Activated T-cell treated with anti-CD3 and anti-CD28 coated beads, Interleukin-2, amount 50 U/mL, for 72 hours (primary cell): ENCODE measurements at places on chromosomes 11 and 22.

- no peak overlapping the region for H3K27ac ChIP-seq
- H3K27me3 ChIP-seq, result no peaks in the 10 kb centered on the region
- no peaks in the 10 kb centered on the region for H3K36me3 ChIP-seq
- no peaks in the 10 kb centered on the region for H3K4me1 ChIP-seq
Observed at GRCh38 chr11:15229069-15229468, 114.3 kb downstream of the INSC start.

DNA sequence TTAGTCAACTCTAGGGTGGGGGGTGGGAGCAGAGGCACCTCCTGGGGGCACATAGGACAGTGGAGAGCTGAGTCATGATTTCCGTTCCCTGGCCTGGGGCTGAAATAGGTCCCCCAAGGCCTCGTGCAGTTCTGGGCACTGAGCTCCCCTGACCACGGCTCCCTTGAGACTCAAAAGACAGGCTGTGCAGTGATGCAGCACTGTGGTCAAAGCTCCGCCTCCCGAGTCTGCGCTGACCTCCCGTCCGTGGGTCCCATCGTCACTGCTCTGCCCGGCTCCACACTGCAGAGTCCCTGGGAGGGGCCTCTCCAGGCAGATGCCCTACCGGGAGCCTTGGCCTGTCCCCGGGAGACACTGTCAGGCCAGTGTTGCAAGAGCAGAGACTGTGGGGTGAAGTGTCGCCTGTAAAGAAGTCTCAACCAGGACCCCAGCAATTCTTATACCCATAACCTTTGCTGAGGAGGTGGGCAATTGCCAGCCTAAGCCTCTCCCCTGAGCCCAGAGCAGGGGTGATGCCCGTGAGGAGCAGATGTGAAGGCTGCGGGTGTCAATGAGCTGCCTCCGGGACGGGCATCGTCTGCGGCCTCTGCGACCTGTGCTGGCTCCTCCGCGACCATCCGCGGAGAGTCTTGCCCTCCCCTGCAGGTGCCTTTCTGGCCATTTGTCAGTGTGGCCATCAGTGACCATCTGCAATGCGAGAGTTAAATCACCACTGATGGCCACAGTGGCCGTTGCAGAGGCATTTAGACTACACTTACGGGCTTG, 877.3 kb downstream of the BRD1 start:
- no peak overlapping the region for H3K27ac ChIP-seq
- peaks cover 5% of the 10 kb centered on the region for H3K27me3 ChIP-seq
- no peak overlapping the region for H3K4me3 ChIP-seq
- DNase-seq, result no peak

- H3K4me3 ChIP-seq, result no peak overlapping the region
- H3K36me3 ChIP-seq, result no peaks in the 10 kb centered on the region
- no peak for DNase-seq
- H3K4me1 ChIP-seq, result peaks cover 20% of the 10 kb centered on the region
- H3K27me3 ChIP-seq, result peaks cover 39% of the 10 kb centered on the region
Observed at GRCh38 chr11:120332822-120333716, 3.1 kb upstream of the ARHGEF12 start.

DNA sequence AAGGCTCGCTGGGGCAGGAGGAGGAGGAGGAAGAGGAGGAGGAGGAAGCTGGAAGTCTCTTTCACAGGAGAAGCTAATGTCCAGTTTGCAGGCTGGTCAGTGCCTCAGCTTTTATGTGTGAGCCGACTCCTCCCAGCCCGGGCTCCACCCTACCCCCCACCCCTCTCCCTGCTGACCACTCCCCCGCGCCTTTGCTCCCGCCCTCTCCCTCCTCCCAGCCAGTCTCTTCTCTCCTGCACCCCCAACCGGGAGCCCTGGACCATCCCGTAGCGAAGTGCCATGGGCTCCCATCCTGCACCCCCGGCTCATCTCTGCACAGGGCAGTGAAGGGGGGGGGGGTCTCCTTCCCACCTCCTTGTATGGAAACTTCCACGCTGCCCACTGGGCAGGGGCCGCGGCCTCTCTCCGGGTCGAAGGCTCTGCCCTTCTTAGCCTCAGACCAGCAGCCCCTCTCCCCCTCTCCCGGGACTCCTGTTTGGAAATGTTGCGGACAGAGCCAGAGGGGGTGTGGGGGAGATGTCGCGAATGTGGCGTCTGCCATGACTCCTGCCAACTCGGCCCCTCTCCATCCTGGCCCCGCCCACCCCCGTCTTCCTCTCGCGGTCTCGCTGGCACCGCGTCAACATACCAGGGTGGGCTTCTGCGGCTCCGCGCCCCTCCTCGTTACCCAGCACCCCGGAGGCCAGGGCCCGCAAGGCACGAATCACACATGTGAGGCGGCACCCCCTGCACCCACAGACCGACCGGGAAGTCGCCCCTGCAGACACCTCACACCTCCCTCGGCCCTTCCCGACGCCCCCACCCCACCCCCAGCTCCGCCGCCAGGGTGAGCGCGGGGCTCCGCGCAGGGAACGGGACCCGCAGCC, 1.8 kb downstream of the IGF2 start:
- H3K27me3 ChIP-seq, result peaks cover 75% of the 10 kb centered on the region
- no peaks in the 10 kb centered on the region for H3K36me3 ChIP-seq
- no peak overlapping the region for H3K27ac ChIP-seq
- peaks cover 11% of the 10 kb centered on the region for H3K4me1 ChIP-seq

GRCh38 chr11:10990160-10990559, 132.3 kb upstream of the ZBED5 start:
- no peak overlapping the region for H3K27ac ChIP-seq
- no peaks in the 10 kb centered on the region for H3K27me3 ChIP-seq
- no peaks in the 10 kb centered on the region for H3K4me1 ChIP-seq
- no peaks in the 10 kb centered on the region for H3K36me3 ChIP-seq

- H3K36me3 ChIP-seq, result no peaks in the 10 kb centered on the region
- no peak overlapping the region for H3K4me3 ChIP-seq
- H3K27ac ChIP-seq, result no peak overlapping the region
- DNase-seq, result no peak
- peaks cover 22% of the 10 kb centered on the region for H3K4me1 ChIP-seq
- no peaks in the 10 kb centered on the region for H3K27me3 ChIP-seq
Observed at GRCh38 chr11:9703280-9703679, 39.4 kb downstream of the SWAP70 start.

- peaks cover 50% of the 10 kb centered on the region for H3K4me1 ChIP-seq
- peaks cover 22% of the 10 kb centered on the region for H3K27me3 ChIP-seq
- H3K36me3 ChIP-seq, result no peaks in the 10 kb centered on the region
- DNase-seq, result peak; percentile 41
- H3K27ac ChIP-seq, result peak overlapping the region; percentile 66
Observed at GRCh38 chr11:129280027-129280811, 88.1 kb upstream of the ARHGAP32 start.

- no peaks in the 10 kb centered on the region for H3K27me3 ChIP-seq
- no peak overlapping the region for H3K27ac ChIP-seq
- no peaks in the 10 kb centered on the region for H3K4me1 ChIP-seq
Observed at GRCh38 chr11:70532066-70532440, 133.7 kb downstream of the CTTN start.

GRCh38 chr11:64437426-64437825, 78.5 kb downstream of the RPS6KA4 start:
- no peak overlapping the region for H3K27ac ChIP-seq
- peaks cover 5% of the 10 kb centered on the region for H3K27me3 ChIP-seq
- no peak for DNase-seq
- no peak overlapping the region for H3K4me3 ChIP-seq
- no peaks in the 10 kb centered on the region for H3K4me1 ChIP-seq

DNA sequence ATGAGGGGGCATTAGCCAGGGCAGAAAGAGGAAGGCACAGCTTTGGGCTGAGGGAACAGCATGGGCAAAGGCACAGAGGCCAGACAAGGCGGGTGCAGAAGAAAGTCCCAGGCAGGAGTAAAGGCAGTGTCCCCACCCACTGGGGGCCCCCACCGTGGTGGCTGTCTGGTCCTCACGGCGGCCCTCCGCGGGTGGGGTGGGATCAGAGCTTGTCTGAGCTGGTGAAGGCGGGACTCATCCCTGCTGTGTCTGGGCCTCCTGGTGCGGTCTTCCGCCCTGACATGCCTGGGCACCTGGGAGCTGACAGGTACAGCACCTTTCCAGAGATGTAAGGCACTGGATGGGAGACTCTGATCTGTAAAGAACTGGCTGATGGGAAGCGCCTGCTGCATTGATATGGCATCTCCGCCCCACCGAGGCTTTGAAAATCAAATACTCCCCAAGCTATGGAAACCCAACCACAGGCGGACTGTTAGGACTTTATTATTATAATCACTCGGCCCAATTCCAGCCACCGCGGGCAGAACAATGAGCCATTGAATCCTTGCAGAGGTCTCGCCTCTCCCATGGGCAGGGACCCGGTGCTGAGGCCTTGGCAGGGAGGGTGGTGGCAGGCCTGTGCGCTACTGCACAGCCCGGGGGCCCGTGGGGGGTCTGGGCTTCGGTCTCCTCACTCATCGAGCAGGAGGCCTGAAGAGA, 14.2 kb upstream of the GNB1L start:
- DNase-seq, result no peak
- no peaks in the 10 kb centered on the region for H3K27me3 ChIP-seq
- H3K36me3 ChIP-seq, result no peaks in the 10 kb centered on the region

DNA sequence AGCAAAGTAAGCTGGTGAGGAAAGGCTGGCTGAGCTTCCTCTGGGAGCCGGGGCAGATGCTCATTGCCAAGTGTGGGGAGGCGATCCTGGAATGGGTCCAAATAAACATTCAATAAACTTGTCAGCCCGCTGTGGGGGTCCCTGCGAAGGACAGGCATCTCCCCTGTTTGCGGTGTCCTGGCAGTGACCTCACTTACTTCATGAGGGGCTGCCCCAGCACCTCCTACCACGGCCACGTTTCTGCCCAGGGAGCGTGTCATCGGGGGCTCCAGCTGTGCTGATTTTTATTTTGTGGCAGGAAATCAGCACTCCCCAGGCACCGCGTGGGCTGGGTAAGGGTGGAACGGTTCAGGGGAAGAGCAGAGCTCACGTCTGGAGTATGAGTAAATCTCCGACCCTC, 493.9 kb upstream of the B3GAT1 start:
- H3K4me3 ChIP-seq, result no peak overlapping the region
- no peaks in the 10 kb centered on the region for H3K4me1 ChIP-seq
- H3K27ac ChIP-seq, result no peak overlapping the region
- H3K27me3 ChIP-seq, result peaks cover 23% of the 10 kb centered on the region
- H3K36me3 ChIP-seq, result no peaks in the 10 kb centered on the region

DNA sequence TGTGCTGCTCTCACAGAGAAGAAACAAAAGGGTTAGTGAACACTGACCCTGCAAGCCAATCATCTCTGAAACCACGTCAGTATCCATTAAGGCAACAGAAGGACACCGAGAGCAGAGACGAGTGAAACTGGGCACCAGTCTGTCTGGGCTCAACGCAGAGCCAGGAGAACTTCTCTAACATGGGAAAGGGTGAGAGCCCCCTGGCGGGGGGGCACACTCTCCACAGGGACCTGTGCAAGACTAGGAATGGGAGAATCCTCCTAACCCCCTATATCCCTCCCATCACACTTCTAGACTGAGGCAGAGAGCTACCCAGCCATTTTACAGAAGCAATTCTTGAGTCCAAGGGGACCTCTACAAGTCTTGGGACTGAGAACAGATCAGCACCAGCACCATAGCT, 285.8 kb downstream of the SOX6 start:
- H3K27me3 ChIP-seq, result no peaks in the 10 kb centered on the region
- H3K4me3 ChIP-seq, result no peak overlapping the region
- H3K4me1 ChIP-seq, result no peaks in the 10 kb centered on the region
- no peaks in the 10 kb centered on the region for H3K36me3 ChIP-seq
- no peak for DNase-seq
- H3K27ac ChIP-seq, result no peak overlapping the region

DNA sequence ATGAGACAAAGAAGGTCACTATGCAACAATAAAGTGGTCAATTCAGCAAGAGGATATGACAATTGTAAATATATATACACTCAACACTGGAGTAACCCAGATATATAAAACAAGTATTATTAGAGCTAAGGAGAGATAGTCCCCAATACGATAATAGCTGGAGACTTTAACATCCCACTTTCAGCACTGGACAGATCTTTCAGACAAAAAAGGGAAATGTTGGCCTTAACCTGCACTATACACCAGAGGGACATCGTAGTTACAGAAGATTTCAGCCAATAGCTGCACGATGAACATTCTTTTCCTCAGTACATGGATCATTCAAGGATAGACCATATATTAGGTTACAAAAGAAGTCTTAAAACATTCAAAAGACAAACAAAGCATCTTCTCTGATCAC, 29.9 kb downstream of the PIWIL3 start:
- H3K36me3 ChIP-seq, result no peaks in the 10 kb centered on the region
- H3K27me3 ChIP-seq, result peaks cover 33% of the 10 kb centered on the region
- H3K27ac ChIP-seq, result no peak overlapping the region
- no peak overlapping the region for H3K4me3 ChIP-seq
- DNase-seq, result no peak
- no peaks in the 10 kb centered on the region for H3K4me1 ChIP-seq

GRCh38 chr11:16933756-16934603, 80.2 kb downstream of the PLEKHA7 start:
- H3K27ac ChIP-seq, result no peak overlapping the region
- no peak for DNase-seq
- H3K27me3 ChIP-seq, result peaks cover 38% of the 10 kb centered on the region
- H3K4me1 ChIP-seq, result peaks cover 6% of the 10 kb centered on the region
- no peaks in the 10 kb centered on the region for H3K36me3 ChIP-seq

- no peak overlapping the region for H3K27ac ChIP-seq
- no peak overlapping the region for H3K4me3 ChIP-seq
- no peaks in the 10 kb centered on the region for H3K4me1 ChIP-seq
- DNase-seq, result no peak
Observed at GRCh38 chr22:34102633-34103032, 182.4 kb upstream of the LARGE1 start.

DNA sequence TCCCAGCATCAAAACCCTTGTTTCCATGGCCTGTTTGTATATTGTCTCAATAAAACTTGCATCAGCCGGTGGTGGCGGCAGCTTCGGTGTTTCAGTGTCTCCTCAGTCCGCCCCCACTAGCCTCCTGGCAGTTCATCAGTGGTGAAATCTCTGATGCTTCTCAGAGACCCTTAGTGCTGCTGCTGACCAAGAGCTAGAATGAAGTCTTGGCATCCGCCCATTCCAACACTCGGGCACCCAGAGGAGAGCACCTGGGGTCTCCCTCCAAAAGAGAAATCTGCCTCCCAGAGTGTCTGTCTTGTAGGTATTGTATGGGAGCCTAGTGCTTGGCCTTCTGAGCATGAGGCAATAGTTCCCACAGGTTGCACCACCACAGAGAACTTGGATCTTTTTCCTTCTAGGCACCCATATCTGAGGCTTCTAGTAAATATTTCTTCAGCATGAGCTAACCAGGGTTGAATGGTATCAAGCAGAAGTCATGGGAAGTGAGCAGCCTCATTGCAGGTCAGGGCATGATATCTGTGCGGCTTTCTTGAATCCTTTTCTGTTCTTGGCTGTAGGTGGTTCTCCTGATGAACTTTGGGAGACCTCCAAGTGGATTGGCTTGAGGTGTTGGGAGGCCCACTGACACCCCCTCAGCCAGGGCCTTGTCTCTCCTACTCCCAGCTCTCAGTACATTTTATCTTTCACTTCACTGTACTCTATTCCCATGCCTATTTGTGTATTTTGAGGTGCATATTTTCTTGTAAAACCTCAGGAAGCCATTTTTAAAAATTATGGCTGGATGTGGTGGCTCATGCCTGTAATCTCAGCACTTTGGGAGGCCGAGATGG, 13.2 kb upstream of the AIFM3 start:
- no peak overlapping the region for H3K27ac ChIP-seq
- peaks cover 12% of the 10 kb centered on the region for H3K4me1 ChIP-seq
- DNase-seq, result no peak
- H3K27me3 ChIP-seq, result peaks cover 19% of the 10 kb centered on the region
- H3K36me3 ChIP-seq, result peaks cover 3% of the 10 kb centered on the region

- peak overlapping the region; percentile 76 for H3K27ac ChIP-seq
- DNase-seq, result no peak
Observed at GRCh38 chr11:210122-210802, 2.8 kb downstream of the RIC8A start.
